ENCODE measurements at places on chromosomes 5 and 9. TPM values are rescaled to one million over a fixed set of nuclear protein-coding genes. Genes with fewer than 3 reads are reported as not detected.

Gene SOX30
- total RNA-seq: not detected

Gene OTULINL
- total RNA-seq: 13.0 TPM

Gene EDIL3
- total RNA-seq: 45.5 TPM

Gene RAI14
- total RNA-seq: 83.9 TPM

Gene SQSTM1
- total RNA-seq: 79.3 TPM

Gene CDKN2B
- 1.8 TPM for total RNA-seq

Gene NR2F1-AS1
- total RNA-seq: 61.4 TPM

Gene AP3B1
- total RNA-seq: 96.4 TPM

Gene PCDHB10
- 5.0 TPM for total RNA-seq

Gene GARIN3
- not detected for total RNA-seq

Gene POU5F2
- 10.5 TPM for total RNA-seq

Gene LVRN
- total RNA-seq: 2.8 TPM

Gene LOX
- 158 TPM for total RNA-seq

Gene TTC23L
- total RNA-seq: 1.3 TPM

Gene CARD9
- total RNA-seq: 3.2 TPM

Gene IFNA2
- not detected for total RNA-seq

Gene ANAPC2
- 18.6 TPM for total RNA-seq

Gene WDR41
- 102 TPM for total RNA-seq

Gene ACTBL2
- not detected for total RNA-seq

Gene IFNA13
- not detected for total RNA-seq

Gene QRFP
- not detected for total RNA-seq

Gene LCN1
- total RNA-seq: not detected

Gene INSL4
- total RNA-seq: not detected

Gene SLC4A9
- total RNA-seq: 0.11 TPM

Gene SNCAIP
- 22.2 TPM for total RNA-seq

Data from urinary bladder (tissue), 4 donors.